ENCODE measurements at places on chromosomes 16 and 17.

GRCh38 chr16:89090669-89091426 is 2.8 kb upstream of the ACSF3 start:
- no peak for DNase-seq

DNA sequence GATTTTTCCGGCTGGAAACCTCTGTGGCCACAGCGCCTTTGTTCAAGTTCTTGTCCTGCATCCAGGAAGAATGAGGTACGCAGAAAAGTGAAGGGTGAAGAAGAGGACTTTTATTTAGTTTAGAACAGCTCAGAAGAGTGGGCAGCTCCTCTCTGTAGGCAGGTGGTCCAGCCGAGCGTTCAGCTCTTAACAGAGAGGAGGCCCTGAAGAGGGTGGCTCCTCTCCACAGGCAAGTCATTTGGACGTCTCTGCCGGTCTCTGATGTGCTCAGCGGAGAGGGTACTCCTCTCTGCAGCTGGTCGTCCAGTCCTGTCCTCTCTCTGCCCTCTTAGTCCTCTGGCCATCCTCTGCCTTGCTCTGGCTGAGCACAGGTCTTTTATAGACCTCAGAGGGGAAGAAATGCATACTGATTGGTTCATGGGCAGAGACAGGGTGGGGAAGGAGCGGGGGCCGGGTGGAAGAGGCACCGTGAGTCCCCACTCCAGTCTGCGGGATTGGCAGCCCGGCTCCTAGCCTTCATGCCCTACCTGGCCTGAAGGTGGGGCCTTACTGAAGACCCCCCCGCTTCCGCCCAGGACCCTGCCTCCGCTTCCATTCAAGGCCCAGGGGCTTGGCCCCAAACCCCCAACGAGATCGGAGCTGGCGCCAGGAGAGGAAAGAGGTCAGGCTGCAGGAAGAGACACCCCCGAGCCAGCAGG is 70.0 kb upstream of the NKD1 start:
- no peak for DNase-seq

DNA sequence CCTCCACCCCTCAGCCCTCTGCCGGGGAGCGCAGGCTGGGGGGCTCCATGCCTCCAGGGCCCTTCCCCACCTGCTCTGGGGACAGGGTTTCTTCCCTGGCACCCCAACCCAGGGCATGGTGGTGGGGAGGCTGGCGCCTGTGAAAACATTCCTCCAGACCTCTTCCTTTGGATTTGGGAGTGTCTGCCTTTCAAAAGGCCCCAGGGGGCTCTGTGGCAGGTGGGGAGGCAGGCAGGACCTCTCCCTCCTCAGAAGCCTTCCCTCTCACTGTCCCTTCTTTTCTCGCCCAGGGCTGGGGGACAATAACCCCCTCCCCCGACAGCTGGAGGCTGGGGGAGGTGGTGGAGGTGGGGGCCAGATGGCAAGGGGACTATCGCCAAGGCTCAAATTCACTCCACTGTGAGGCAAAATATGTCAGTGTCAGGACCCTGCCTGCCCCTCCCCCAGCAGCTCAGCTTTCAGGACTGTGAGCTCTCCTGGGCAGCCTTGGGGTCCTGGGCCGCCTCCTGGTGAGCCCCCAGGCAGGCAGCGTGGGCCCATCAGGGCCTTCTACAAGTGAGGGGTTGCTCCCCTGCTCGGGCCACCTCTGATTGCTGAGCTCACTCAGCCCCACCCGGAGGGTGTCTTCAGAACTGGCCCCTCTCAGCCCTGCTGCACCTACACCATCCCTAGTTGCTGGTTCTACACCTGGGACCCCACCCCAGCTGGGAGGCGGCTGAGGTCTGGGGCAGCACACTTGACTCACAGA is 1.8 kb downstream of the CDH15 start:
- DNase-seq: no peak

GRCh38 chr17:82278308-82278707 is 4.8 kb upstream of the CSNK1D start:
- DNase-seq: no peak

DNA sequence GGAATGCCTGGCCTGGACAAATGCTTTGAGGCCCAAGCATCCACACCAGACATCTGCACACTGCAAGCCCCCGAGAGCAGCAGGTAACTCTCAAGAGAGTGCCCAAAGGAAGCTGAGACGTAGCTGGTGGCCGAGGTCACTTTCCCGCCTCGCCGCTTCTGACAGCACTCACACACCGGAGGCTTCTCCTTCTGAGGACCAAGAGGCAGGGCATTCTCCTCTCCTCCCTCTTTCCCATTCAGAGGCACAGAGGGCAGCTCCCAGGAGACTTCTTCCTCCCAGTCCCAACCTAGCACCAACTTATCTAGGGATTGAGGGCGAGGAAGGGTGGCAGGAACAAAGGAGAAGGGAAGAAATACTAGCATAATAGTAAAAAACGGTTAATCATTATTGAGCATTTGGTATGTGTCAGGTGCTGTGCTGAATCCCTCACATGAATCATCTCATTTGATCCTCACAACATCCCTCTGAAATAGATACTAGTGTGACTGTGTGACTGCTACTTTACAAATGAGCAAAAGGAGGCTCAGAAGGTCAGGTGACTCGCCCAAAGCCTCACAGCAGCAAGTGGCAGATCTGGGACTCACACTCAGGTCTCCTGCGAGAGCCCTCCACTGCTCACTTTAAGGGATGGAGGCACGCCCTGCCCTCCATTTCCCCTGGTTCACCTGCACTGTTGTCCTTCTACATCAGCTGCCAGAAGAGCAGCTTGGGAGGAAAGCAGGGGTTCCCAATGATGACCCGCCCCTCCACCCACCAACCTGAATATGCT is 41.8 kb downstream of the MYO18A start:
- no peak for DNase-seq

- peak; percentile 67 for DNase-seq
Observed at GRCh38 chr17:49968405-49969133, 421 bp upstream of the DLX4 start.

DNA sequence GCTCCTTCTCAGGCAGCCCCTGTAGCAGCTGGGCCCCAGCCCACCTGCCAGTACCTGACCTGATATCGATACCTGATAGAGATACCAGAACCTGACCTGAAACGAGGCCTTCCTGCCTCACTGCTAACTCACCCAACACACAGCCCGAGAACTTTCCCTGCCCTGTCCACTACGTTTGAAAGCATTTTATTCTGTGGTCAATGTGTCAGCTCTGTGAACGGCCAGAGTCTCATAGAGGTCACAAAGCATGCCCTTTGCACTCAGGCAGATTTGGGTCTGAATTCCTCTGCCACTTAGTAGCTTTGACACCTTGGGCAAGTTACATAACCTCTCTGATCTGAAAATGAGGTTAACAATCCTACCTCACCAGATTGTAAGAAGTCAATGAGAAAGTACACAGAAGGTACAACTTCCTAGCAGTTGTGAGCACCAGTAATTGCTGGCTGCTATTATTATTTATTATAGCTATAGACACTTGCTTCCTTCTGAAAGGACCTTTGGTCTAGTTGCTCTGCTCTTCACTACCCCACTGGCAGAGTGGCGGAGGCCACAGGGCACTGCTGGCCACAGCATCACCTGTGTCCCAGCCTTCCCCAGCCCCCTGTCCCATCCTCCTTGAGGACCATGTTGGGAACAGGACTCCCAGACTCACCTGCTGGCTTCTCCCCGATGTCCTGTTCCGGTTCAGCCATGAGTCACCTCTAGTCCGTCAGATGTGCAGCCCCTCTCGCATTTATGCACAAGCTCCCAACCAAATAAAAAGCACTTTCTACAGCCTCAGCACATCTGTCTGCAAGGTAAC is 895 bp downstream of the ANKRD40CL start:
- DNase-seq: no peak

- no peak for DNase-seq
Observed at GRCh38 chr17:66343531-66344078, 41.2 kb downstream of the PRKCA start.

DNA sequence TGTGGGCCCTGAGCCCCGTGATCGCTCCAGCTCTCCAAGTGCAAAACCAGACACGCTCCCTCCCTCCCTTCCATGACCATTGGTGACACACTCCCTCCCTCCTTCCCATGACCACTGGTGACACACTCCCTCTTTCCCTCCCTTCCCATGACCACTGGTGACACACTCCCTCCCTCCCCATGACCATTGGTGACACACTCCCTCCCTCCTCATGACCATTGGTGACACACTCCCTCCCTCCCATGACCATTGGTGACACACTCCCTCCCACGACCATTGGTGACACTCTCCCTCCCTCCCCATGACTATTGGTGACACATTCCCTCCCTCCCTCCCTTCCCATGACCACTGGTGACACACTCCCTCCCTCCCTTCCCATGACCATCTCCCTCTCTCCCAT is 56.3 kb downstream of the LMF1 start:
- no peak for DNase-seq

DNA sequence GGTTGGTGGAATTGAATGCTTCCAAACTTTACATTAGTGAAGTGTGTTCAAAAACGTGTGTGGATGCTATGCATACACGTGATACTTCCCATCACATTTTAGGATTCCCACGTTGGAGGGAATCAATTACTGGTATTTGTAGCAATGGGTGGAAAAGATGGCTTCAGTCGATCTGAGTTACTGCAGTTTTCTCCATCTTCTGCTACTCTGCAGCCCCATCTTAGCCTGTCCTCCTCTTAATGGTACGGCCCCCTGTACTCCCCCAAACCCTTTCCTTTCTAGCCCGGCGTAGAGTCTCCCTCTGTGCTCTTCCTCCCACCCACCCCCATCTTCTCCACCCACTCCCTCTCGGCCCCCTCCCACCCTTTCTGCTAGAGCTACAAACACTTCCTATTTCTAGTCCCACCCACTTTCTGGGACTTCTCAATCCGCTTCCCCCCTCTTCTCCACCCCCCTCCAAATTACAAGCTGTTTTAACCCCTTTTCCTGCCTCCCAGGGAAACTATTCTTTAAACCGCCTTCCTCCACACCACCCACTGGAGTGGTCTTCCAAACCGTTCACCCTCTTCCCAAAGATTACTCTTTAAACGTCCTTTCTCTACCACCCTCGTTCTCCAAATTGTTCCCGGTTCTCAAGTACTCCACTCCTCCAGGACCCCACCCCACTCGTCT is 1.1 kb downstream of the CHTF8 start:
- DNase-seq: peak; percentile 34

- no peak for DNase-seq
Observed at GRCh38 chr16:72829846-72830775, 217.8 kb downstream of the ZFHX3 start.

GRCh38 chr17:77828749-77829539 is 129.6 kb upstream of the TNRC6C start:
- DNase-seq: no peak

- DNase-seq: peak; percentile 20
Observed at GRCh38 chr17:19534562-19535149, 1.0 kb downstream of the SLC47A1 start.

- DNase-seq: no peak
Observed at GRCh38 chr17:41489531-41489930, at the start of gene KRT36. Gene KRT36, minus strand, starts transcription at chr17:41489910. Its CDS starts 46 bp downstream, at chr17:41489864.

DNA sequence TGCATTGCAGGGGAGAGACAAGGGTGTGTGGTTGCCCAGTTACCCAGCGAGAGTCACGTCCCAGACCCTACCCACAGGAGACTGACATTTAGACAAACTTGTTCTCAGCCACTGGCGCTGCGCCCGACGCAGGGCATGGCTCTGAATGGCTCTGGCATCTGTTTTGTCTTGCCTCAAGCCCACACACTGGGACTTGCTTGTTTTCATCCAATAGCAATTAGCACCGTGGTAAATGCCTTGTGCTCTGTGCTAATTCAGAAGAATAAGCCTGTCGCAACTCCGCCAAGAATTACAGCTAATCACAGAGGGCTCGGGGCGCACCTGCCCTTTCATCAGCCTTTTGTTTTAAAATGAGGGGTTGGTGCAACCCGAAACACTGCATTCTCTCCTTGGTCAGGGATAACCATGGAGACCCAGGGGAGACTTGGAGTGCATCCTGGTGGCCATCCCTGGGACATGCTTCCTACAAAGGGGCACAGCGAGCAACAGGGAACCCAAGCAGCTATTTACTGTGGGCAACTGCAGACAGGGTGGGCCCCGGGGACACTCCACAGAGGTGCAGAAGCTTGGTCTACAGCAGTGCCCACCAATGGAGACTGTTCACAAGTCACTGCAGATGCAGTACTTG is 220.6 kb upstream of the ZFHX3 start:
- DNase-seq: no peak

DNA sequence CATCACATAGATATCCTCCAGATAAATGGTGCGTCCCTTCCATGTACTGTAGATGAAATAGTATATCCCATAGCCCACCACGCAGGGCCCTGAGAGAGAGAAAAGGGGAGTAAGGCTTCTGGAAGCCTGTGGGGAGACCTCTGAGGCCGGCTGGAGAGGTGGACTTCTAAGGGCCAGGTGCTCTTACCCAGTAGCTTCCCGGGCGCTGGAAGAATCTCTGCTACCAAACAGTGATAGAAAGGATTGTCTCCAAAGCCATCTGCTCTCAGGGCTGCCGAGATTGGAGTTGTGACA is 718 bp downstream of the SAT2 start:
- DNase-seq: no peak

DNA sequence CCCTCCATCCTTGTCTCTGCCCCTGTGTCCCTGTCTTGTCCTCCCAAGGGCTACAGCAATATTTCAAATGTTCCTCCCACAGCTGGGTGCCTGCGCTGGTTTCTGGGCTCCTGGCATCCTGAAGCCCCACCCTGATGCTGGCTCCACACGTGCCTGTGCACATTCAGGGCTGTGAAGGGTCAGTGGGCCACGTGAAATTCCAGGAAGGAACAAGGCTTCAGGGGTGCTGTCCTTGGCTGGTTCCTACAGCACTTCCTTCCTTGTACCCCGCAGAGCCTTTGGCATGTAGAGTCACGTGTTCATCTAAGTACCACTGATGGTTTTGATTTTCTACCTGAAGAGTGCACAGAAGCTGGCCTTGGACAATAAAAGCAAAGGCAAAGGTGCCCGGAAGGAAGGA is 57.7 kb upstream of the NLK start:
- no peak for DNase-seq

DNA sequence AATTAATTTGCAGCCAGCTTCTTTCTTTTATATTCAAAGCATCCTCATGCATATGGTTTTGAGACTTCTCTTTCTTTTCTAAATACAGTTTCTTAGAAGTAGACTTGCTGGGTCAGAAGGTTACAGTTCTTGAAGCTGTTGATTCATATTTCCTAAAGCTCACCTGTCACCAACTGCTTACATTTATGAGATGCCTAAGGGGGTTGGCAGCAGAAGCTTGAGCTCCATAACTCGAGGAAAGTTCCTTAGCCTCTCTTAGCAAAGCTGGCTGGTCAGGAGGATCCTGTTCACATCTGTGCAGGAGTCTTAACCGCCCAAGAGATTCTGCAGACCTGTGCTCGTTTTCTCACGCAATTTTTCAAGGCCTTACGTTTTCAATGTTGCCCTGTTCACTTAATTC is 218.8 kb downstream of the SNX29 start:
- no peak for DNase-seq

DNA sequence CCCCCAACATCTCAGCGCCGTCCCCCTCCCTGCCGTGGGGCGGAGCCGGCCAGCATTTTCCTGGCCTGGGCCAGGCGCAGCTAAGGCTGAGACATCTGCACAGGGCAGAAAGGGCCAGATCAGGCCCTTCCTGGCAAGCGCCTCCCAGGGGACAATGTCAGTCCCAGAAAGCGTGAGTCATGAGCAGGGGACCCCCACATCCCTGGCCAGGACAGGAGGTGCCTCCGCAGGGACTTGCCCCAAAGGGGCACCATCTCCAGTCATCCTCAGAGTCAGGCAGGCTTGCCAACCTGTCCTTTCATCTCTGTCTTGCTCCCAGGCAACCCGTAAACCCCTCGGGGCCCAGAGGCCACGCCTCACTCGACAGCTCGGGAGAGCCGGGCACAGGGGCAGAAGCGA is 43.2 kb downstream of the SOCS1 start:
- no peak for DNase-seq

- DNase-seq: no peak
Observed at GRCh38 chr17:77045441-77046041, 95.2 kb upstream of the SEC14L1 start.

Data from CD4-positive, alpha-beta T cell treated with Interleukin-4 for 1 hour (primary cell).